ENCODE measurements at places on chromosomes 4 and X.
A peak's percentile ranks its signal among the peaks of the same experiment; 100 is the strongest.

GRCh38 chr4:91123742-91124141, 996.5 kb downstream of the CCSER1 start:
- no peak for DNase-seq

DNA sequence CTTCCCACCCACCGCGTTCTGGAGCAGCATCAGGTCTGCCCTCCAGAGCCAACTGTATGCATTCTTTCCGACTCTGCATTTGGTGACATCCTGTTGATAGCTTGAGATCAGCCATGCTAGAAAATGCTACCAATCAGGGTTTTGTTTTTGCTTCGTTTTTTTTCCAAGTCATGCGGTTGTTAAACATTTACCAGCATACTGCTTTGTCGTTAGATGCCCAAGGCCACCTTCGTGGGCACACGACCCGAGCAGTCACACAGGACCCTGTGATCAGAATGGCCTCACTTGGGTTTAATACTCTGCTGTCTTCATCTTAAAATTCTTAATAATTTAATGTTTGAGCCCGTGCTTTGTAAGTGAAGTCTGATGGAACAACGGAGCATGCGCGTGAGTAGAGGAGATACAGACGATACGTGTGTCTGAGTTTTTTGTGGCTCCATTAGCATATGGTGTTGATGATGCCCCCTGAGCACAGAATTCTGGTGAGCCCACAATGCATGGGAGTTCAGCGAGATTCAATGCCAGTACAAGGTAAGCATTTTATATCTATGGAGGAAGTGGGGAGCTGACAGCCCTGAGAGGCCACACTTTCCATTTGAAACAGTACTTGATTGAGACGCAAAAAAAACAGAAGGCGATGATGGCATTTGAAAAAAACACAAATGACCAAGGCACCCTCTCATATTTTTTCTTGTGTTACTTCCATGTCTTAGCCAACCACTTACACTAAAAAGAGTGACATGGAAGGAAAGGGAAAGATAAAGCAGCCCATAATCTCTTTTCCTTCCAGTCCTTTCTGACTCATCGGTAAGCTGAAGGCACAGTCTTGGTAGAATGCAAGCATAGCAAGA, 323.6 kb downstream of the BCOR start:
- DNase-seq, result peak; percentile 22

DNA sequence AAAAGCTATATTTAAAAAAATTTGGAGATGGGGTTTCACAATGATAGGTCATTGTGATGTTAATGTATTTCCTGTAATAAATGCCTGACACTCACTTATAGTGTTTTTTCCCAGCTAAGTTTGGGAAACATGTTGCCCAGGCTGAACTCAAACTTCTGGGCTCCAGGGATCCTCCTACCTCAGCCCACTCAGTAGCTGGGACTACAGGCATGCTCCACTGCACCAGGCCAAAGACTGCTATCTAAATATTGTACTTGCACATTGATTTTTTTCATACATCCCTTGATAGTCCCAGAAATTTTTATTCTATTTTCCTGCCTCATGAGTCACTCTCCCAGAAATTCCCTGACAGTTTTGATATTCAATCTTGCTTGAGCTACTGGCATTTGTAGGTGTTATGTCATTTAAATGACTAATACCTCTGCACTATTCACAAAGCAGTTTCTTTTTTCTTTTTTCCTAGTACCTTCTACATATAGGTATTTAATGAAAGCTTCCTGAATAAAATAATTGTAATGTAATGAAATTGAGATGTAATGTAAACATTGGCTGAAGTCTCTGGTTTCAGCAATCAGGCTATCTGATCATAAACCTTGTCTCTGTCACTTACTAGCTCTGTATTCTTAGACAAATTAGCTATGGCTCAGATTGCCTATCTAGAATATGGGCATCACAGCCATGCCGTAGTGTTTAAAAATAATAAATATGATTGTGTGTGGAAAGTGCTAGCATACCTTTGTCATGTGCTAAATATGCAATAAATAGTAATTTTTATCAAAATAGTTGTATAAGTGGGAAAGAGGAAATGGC, 1973.0 kb upstream of the AGA start:
- DNase-seq, result no peak

DNA sequence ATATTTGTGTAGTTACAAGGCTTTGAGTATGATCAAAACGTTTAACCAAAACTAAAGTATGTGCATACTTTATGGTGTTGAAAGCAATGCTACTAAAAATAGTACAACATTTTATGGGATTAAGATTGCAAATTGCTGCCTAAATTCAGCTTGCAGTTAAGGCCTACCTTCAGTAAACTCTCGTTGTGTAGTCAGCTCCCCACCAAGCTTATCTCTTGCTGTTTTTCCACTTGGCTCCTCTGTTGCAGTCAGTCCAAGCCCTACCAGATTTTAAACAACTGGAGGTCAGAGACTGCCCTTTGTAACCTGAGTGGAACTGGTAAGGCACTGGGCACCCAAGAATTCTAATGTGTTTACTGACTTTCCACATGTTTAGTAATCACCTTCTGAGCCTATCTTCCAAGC, 25.7 kb downstream of the AFF1 start:
- no peak for DNase-seq

DNA sequence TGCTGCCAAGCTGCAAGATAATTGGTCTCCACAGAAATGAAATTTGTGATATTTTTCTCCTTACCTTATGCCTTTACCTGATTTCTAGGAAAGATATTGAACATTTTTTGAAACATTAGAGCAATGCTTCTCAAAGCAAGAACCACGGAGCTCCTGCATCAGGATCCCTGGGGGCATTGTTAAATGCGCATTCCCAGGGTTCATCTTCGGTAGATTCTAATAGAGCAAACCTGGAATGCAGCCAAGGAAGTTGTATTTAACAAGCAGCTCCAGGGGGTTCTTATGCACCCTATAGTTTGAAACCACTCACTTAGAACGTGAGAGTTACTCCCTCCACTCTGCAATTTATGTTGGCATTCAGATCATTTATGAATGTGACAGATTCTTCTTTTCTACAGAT, 126.2 kb downstream of the SLC39A8 start:
- no peak for DNase-seq

- no peak for DNase-seq
Observed at GRCh38 chr4:156377036-156377710, 423.5 kb upstream of the CTSO start.

DNA sequence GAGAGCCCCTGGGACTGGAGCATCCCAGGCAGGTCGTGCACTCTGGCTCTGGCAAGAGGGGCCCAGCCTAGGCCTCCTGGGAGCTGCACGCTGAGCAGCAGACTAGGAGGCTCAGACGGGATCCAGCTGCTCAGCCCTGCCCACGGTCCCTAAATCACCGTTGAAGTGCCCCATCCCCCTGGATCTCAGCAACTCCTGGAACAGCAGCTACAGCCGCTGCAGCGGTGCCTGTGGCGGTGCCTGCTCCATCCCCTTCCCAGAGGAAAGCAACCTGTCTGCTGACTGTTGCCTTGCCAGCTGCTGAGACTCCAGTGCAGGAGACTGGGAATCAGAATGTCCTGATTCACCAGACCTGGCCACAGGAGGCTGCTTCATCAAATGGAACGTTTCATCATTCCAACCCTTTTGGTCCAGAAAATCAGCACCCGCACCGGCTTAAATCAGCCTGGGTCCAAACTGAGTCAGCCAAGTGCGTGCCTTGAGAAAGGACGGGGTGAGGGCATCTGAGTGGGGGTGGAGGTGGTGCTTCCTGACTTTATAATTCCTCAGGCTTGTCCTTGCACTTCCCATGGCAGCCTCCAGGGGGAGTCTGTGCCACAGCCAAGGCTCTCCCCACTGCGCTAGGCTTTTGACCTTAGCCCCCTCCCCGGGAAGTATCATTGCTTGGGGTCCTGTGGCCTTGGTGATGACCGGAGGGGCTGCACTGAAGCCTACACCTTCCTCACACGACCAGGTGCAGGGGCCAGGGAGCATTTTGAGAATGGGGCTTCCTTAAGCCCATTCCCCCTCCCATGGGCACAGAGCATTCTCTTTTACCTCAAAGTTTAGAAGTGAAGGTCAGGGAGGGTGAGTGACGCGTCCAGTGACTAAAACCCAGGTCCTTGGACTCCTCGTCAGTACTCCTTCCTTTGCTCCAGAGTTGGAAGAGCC, 6.5 kb downstream of the ZNF185 start:
- peak; percentile 16 for DNase-seq

- no peak for DNase-seq
Observed at GRCh38 chrX:29466456-29466855, 748.9 kb upstream of the MAGEB2 start.

DNA sequence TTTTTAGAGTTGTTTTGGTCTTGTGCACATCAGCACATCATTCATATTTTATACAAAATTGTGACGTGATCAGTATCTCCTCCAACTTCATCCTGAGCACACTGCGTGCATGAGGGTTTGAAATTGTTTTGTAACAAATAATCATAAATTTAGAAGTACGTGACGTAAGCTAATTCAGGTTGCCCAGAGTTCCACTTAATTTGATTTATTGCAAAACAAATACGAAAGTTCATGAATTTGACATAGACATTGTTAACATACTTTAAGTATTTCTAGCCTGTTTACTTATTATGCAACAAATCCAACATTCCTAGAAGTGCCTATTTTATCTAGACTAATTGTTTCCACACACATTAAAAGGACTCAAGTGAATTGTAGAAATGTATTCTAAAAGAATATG, 48.3 kb downstream of the MAP7D3 start:
- no peak for DNase-seq

DNA sequence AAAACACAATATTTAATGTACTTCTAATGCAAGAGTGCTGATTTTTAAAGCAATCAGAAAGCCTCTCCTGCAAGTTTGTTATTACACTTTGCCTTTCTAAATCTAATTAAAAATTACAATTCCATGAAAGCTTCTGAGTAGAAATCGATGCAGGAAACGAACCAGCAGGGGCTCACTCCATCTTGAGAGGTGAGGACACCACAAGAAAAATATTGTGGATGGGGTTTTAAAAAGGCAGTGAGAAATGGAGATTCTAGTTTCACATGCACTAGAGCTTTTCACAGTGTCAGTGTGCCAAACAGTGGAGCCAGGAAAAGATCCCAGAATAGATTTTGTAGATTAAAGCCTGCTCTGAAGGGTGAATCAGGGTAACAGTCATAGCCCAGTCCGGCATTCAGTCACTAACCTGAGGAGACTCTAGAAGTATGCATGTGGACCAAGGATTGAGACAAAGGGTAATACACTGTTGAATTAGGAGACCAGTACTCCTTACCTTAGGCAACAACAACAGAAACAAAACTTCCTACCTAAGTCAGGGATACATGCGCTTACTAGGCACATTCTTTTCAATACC, 362.3 kb downstream of the NAF1 start:
- DNase-seq, result no peak

DNA sequence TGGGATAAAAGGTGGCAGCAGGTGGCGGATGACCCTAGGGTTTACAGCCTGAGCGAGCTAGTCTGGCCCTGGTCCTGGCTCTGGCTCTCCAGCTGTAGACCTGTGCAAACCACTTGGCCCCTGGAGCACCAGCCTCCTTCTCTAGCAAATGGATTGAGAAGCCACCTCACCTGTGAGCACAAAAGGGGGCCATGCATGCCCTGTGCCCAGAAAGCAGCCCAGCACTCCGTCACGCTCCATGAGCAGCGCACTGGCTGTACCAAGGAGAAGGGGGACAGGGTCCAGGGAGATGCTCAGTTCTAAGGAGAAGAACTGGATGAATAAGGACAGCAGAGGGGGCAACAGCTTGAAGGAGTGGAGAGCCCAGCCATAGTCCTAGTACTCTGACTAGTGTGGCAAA, 46.9 kb upstream of the C4orf50 start:
- DNase-seq, result no peak

DNA sequence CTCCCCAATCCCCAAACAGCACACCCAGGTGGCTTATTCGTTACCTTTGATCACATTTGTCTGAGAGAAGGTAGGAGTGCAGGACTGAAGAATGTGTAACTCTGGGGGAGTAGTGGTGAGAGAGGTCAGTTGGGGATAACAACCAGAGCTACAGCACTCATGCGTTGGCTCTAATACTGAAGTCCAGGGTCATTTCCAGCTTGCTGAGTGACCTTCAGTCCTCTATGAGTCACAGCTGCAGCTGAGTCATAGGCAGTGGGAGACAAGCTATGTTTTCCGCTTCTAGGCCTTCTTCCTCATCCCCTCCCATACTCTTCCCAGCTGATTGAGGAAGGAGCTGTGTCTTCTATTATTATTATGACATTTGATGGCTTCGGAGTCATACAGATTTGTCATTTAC, 31.6 kb upstream of the CT47C1 start:
- no peak for DNase-seq

- no peak for DNase-seq
Observed at GRCh38 chr4:168748807-168749206, 252.0 kb downstream of the PALLD start.

DNA sequence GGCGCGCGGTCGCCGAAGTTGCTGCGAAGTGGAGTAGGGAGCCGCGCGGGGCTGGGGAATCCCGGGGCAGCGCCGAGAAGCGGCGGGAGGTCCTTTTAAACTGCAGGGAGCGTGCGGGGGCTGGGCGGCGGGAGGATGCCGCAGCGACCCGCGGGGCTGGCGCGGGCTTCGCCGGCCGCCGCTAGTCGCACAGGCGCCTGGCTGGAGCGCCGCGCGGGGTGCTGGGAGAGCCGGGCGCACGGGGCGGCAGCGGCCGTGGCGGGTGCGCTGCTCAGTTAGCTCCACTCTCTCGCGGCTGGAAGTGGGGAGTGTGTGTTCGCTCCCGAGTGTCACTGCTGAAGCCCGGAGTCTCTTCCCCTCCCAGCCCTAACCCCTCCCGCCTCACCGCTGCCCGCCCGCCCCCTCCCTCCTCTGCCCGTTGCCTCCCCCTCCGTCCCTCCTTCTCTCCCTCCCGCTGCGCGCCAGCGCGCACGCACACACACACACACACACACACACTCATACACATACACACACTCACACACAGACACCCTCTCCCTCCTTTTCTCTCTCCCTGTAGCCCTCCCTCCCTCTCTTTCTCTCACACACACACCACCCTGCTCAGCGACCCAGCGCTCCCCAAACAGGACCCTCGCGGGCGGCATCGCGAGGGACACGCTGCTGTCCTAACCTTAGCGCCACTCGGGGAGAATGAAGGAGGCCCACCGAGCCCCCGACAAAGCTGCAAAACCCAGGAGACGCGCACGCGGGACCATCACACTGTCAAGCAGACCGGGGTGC, at the start of gene NDNF:
Gene NDNF, minus strand, starts transcription at position 312 of the 780 bp plus-strand sequence. CDS start 26,698 bp downstream, outside the sequence.
- peak; percentile 24 for DNase-seq

DNA sequence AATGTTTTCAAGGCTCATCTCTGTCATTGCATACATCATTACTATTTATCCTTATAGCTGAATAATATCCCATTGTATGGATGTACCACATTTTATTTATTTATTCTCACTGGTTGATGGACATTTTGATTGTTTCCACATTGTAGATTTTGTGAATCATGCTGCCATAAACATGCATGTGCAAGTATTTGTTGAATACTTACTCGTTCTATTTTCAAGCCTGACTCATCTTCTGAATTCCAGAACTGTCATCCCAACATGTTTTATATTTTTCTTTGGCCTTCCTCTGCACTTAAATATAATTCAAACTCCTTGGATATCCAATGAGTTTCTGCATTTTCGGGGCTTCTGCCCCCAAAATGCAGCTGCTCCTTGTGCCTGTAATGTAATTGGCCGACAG, 77.6 kb downstream of the MXRA5 start:
- no peak for DNase-seq
